HFFc6 (cell line): ENCODE measurements at places on chromosomes 2 and 18.

- DNase-seq = no peak
Observed at GRCh38 chr2:99982744-99983143, 159.6 kb downstream of the AFF3 start.

DNA sequence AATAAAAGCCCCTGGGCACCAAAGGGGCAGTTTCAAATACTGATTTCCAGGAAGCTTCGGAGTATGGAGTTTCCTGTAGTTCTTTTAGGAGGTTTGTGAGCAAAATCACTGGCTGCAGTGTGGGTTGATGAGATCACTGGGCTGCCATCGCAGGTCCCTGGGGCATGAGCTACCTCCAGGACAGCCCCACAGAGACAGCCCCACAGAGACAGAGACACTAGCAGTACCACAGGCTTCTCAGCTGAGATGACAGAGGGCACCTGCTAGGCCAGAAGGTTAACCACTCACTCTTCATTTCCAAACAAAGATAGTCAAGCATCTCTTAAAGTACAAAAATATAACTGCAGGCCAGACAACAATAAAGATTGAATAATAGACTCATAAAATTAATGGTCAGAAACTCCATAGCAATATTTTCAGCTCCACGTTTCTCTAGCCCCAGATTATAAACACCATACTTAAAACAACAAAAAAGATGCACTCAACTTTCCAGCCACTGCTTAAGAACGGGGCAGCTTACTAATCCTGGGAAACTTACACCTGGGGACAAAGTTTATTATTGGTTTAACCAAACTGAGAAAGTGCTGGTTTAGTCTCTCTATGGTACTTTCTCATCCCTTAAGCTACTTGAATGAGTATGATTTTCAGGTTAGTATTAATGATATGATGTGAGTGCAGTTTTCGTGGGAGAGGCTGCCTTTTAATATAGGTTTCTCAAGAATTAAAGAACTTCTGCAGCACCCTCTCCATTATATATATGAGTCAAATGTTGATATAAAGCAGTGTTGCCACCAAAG lies 11.6 kb downstream of the AFF3 start:
- DNase-seq = no peak

DNA sequence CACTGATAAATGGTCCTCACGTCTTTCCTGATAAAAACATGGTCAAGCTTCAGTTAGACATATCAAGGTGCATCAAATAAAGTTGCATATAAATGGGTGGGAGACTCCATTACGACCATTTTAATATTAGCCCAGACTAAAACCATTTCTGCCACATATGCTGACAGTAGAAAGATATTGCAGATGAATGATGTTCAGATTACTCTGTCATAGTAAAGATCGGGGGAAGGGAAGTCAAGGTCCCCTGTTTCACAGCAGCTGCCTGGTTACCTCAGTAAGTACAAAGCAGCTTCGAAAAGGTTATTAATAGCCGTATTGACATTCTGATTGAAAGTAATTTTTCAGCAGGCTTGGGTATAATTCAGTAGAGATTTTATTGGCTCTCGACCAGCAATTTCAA lies 927.7 kb upstream of the CDH2 start:
- no peak for DNase-seq

DNA sequence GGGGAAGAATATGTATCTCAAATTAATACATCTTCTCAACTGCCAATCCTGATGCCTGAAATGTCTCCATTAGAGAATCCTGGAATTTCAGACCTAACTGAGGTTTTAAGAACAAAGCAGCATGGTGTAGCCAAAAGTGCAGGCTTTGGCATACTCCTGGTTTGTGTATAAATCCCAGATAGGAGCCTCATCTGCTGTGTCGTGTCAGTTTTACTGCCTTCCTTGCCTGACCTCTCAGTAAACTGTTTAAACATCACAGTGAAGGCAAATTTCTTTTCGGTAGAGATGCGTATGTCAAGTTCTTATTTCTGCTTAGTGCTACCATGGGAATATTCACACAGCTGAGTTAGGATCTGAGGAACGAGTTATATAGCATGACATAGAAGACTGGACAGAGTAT lies 7.3 kb downstream of the SCG2 start:
- no peak for DNase-seq

- no peak for DNase-seq
Observed at GRCh38 chr2:220241423-220241822, 614.0 kb downstream of the SLC4A3 start.

- DNase-seq = no peak
Observed at GRCh38 chr2:215441560-215442400, 5.9 kb upstream of the FN1 start.

GRCh38 chr2:60524874-60525273 lies 28.6 kb downstream of the BCL11A start:
- DNase-seq = no peak

DNA sequence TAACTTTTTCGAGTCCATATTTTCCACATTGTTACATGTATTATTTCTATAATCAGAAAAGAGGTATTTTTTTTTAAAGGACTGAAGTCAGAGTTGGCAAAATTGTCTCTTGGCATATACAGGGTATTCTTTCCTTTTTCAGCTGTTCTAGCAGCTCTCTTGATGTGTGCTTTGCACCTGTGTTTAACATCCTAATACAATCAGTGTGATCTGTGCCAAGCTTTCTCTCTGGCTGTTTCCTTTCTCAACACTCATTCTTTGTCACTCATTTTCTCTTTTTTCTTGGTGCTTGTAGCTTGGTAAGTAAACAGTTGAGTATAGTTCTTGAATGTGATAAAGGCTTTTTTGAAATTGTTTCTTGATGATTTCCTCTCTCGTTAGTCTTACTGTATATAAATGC lies 9.2 kb downstream of the RNMT start:
- DNase-seq = no peak

GRCh38 chr2:174012347-174013314 lies 47.5 kb upstream of the SP3 start:
- DNase-seq = no peak

DNA sequence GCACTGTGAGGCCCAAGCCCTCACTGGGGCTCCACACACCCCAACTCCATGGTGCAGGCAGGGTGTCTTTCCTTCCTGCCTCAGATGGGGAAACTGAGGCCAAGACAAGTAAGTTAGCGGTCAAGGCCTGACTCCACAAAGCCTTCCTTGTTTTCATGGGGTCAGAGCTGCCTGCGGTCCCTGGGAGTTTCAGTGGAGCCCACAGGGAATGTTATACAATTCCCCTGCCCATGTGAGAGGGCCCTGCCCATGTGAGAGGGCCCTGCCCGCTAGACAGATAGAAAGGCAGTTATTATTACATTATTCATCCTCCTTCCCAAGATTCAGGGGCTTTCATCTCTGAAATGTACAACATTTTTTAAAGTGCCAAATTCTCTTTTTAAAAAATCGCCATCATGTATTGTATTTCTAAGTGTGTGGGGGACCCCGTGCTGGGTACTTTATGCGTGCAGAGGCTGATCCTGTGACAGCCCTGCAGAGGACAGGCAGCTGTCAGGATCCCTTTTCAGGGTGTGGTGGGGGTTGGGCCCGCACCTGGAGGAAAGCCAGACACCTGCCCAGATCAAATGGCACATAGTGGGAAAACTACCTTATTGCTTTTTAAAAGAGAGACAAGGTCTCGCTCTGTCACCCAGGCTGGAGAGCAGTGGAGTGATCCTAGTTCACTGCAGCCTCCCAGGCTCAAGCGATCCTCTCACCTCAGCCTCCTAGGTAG lies 23.4 kb downstream of the FBLN7 start:
- no peak for DNase-seq

- DNase-seq = no peak
Observed at GRCh38 chr2:129772190-129772579, 207.3 kb upstream of the RAB6C start.

- no peak for DNase-seq
Observed at GRCh38 chr2:74756356-74756890, 77.5 kb upstream of the HK2 start.

- DNase-seq = peak; percentile 32
Observed at GRCh38 chr2:203623661-203624060, 82.8 kb upstream of the CD28 start.

GRCh38 chr2:232721882-232722281 lies 24.8 kb downstream of the GIGYF2 start:
- no peak for DNase-seq

GRCh38 chr2:234444893-234445292 lies 52.0 kb downstream of the ARL4C start:
- peak; percentile 95 for DNase-seq

- DNase-seq = no peak
Observed at GRCh38 chr2:232949016-232949415, 64.0 kb downstream of the NGEF start.

- DNase-seq = no peak
Observed at GRCh38 chr2:96965781-96966514, 20.4 kb downstream of the FAM178B start.

DNA sequence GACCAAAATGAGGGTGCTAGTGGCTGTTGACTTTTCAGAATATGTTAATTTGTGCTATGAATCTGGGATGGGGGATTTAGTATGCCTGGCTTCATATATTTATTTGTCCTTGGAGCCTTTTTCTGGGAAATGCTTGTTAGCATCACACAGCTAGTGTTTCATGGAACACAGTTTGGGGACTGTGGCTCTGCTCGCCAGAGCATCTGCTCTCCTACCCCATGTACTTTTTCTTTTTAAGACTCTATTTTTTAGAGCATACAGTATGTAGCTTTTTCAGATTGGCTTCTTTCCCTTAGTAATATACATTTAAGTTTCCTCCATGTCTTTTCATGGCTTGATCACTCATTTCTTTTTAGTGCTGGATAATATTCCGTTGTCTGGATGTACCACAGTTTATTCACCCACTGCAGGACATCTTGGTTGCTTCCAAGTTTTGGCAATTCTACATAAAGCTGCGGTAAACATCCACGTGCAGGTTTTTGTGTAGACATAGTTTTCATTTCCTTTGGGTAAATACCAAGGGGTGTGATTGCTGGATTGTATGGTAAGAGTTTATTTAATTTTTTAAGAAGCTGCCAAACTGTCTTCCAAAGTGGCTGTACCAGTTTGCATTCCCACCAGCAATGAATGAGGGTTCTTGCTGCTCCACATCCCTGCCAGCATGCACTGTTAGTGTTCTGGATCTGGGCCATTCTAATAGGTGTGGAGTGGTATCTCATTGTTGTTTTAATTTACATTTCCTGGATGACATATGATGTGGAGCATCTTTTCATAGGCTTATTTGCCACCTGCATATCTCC lies 44.1 kb downstream of the EFR3B start:
- no peak for DNase-seq

DNA sequence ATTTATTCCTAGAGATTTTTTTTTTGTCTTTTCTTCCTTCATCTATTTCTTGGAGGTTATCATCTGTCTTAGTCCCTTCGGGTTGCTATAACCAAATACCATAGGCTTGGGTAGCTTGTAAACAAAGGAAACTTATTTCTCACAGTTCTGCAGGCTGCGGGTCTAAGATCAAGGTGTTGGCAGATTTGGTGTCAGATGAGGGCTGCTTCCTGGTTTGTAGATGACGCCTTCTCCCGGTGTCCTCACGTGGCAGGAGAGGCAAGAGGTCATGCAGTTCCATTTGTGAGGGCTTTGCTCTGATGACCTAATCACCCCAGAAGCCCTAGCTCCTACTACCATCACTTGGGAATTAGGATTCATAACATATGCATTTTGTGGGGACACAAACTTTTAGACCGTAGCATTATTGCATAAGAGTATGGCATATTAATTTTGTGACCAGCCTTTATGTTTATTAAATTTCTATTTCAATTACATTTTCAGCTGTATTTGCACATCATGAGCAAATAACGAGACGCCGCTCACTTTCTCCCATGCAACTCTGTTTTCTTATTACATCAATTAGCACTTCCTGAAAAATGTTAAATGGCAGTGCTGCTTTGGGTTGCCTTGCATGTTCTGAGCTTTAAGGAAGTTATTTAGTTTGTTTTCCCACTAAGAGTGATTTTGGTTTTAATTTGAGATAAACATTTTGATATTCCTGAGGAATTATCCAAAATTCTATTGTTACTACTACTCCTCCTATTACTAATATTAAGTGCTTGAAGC lies 246.4 kb upstream of the HDAC4 start:
- DNase-seq = no peak

DNA sequence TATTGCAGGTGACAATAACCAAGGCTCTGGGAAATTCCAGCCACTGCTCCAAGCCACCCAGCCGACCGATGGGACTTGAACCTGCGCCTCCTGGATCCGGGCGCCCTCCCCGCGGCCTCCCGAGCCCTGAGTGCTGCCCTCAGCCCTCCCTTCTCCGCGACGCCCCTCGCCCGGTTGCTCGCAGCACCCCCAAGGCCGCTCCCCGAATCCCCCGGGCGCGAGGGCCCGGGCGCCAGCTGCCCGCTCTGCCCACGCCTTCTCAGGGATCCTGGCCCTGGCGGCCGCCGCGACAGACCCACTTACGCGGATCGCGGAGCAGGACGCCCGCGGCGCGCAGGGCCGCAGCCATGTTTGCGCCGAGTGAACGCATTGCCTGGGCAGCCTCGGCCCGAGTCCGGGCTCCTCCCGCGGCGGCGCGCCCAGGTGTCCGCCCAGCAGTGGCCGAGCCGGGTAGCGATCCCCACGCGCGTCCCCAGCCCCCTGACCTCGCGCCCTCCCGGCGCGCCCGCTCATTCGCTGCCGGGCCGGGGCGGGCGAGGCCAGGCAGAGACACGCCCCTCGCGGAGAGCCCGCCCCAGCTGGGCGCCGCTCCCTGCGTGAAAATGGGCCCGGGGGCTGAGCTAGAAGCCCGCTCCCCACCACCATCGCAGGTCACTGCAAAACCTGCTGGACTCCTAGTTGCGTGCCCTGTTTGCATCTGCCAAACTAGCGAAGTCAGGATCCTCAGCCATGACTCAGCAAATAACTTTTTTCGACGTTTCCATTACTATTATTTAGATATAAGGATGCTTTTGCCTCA lies at the start of gene FECH:
FECH (minus strand) TSS at position 452 of the 799 bp plus-strand sequence; CDS start at position 370, 82 bp downstream.
- DNase-seq = peak; percentile 42

- no peak for DNase-seq
Observed at GRCh38 chr18:56431551-56431950, 206.8 kb downstream of the TXNL1 start.

- no peak for DNase-seq
Observed at GRCh38 chr2:142991295-142991694, 113.8 kb downstream of the KYNU start.

- DNase-seq = no peak
Observed at GRCh38 chr2:26576565-26577441, 64.4 kb downstream of the CIB4 start.

DNA sequence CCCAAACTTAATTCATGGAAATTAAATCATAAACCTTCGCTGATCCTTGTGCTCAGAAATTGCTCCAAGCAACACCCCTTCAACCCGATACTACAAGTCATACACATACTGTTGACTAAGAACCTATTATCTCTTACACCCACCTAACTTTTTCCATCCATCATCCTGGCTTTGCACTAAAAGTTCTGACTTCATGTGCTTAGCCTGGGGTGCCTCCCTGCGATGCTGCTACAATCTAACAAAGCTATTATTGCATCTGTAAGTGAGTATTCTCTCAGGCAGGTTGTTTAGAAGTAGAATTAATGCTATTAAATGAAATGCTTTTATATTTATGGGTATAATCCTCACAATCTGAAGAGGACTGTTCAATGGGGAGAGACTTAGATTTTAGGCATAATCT lies 619.8 kb downstream of the CCDC85A start:
- no peak for DNase-seq

DNA sequence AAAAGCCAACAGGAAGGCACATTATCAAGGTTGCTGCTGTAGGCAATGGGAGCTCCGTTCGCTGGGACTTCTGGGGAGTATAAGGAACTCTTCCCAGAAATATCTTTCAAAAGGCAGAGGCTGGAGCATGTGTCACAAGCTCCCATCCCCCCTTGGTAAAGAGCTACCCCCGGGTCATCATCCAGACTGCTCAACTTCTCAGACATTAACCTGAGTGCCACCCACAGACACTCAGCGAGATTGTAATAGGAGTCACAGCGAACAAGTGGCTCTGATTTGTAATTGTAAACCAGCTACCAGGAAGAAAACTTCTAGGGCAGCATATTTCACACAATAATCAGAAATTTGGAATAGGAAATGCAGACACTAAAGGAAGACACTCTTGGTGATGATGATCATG lies 290.2 kb upstream of the PARD3B start:
- no peak for DNase-seq
